Stimulated activated CD8-positive, alpha-beta memory T cell treated with anti-CD3 and anti-CD28 coated beads, Interleukin-7, amount 100 ng/mL, for 4 hours (primary cell): ENCODE measurements at places on chromosomes 7 and 10.

DNA sequence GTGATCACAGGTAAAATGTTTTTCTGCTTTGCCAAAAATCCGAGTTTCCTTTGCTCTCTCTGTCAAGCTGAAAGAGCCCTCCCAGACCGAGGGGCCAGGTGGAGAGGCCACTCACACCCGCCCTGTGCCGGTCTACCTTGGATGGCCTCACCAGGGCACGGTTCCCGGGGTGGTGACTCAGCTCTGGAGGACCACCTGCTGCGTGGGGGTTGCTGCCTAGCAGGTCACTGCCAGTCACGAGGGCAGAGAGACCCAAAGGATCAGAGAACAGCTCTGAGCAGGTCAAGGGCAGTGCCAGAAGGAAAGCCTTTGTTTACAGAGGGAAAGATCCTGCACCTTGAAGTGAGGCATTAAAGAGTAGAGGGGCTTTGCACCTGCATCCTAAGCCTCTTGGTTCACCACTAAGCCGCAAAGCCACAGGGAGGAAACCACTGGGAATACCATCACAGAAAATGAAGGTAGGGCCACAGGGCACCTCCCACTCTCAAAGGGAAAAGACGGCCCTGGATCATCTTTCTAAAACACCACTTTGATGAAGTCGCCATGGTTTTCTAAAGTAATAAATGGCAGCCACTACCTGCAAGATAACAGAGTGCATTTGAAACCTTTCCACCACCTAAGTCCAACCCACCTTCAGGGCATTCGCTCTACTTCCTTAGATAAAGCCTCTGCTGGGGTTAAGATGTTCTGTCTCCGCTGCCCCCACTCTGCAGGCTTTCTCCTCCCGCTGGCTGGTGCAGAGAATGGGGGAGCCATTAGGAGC lies 160.3 kb upstream of the KLF14 start:
- no peak for DNase-seq

DNA sequence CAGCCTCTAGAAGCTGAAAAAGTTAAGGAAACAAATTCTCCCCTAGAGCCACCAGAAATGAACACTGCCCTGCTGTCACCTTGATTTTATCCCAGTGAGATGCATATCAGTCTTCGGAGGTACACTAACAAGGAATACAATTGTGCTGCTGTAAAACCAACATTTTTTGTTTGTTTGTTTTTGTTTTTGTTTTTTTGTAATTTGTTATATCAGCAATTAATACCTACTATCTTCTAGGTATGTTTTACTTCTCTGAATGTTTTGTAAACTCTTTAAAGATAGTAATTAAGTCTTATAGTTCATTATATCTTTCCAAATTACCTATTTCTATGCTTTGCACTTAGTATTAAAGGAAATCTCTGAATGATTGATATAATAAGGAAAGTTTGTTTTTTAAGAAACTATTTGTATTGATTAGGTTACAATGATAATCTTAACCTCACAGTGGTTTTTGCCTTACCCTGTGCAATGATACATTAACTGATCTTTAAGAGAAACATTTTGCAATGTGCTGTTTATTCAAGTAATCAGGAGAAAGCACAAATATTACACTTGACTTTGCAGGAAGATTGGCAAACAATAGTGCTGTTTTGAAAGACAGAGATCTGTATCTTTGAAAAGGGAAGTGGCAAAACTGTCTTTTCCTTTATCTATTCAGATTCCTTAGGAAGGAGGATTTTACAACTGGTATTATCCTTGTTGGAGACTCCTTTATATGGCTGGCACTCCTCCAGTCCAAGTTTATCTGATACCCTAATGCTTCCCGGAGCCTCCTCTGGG lies 11.3 kb upstream of the HGF start:
- DNase-seq = no peak

DNA sequence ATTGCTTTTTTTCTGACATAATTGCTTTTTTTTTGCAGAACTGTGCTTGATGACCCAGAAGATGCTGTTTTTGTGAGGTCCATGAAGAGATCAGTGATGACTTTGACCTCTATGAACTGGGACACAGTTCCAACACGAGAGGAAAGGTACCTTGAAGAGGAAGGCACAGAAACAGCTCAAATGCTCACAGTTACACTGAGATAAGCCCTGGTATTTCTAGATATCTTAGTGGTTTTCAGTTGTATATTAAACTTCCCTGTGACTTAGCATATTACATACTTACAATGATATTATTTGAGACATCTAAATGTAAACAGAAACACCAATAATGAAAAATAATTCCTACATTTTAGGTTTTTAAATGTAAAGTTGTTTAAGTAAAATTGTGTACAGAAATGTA lies 54.7 kb downstream of the LRRC72 start:
- DNase-seq = no peak

- DNase-seq = no peak
Observed at GRCh38 chr7:31692451-31692850, 5.4 kb downstream of the PPP1R17 start.

DNA sequence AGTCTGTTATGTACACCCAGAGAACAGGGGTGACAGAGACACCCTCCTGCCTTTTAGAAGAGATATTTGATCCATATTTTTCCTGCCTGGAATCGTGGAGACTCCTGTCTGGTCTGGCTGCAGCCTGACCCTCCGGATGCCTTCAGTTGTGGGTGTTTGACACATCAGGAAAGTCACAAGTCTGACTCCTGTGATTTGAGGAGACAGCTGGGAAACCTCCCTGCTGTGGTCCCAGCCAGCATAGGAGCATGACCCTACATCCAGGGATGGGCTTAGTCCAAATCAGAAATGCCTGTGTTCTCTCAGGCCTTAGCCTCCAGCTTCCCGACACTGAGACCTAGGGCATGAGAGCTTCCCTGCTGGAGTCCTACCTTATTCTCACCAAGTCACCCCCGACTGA lies 43.4 kb downstream of the GOT1 start:
- DNase-seq = no peak

GRCh38 chr7:128203047-128203491 lies 38.0 kb upstream of the LEP start:
- no peak for DNase-seq

- no peak for DNase-seq
Observed at GRCh38 chr7:79504607-79505389, 51.3 kb upstream of the MAGI2 start.

DNA sequence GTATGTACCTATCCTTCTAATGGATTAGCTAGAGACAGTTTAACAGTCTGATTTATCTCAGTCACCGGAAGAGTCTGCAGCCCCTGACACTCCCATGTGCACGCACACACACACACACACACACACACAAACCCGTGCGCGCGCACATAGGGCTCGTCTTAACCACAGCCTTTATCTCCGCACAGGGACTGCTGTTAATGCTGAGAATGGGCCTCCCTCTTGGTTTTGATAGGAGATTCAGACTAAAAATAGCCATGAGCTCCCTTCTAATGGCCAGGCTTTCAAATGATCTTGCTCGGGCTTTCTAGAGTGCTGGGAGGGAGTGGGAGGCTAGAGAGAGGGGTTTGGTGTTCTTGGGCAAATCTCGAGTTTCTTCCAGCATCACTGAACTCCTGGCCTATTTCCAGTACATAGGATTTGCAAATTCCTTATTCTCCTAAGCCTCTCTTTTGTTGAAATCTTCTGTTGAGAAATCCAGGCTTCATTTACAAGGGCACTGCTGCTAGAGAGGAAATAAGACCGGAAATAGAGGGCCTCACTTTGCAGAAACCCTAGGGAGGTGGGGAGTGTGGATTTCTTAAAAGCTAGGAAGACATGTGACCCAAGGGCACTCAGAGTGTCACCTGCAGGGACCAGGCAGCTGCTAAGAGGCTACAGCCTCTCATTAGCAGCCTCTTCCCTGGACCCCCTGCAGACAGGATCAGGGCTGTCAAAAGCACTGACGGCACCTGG lies 2.4 kb downstream of the TMEM72 start:
- DNase-seq = no peak

GRCh38 chr10:133464582-133465031 lies 10.9 kb downstream of the SCART1 start:
- no peak for DNase-seq

GRCh38 chr7:69928621-69929020 lies 330.3 kb downstream of the AUTS2 start:
- no peak for DNase-seq

GRCh38 chr7:92644406-92645113 lies 54.4 kb upstream of the FAM133B start:
- DNase-seq = no peak

- no peak for DNase-seq
Observed at GRCh38 chr10:14023673-14024328, 306.9 kb downstream of the FRMD4A start.

- DNase-seq = no peak
Observed at GRCh38 chr10:25831080-25831479, 102.9 kb upstream of the MYO3A start.

DNA sequence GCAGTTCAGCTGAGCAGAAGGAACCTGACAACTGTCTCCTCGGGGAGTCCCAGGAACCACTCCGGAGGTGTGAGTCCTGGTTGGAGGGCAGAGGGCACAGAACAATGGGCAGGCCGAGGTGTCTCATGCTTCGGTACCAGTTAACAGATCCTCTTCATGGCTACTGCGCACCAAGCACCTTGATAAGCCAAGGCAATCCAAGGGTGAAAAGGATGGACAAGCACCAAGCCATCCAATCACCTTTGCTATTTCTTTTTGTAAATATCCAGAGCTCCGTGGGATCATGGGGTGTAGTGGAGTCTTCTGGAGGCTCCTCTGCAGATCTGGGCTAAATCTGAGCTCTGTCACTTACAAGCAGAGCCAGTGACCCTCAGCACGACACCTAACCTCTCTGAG lies 233.5 kb downstream of the WDR11 start:
- DNase-seq = no peak

DNA sequence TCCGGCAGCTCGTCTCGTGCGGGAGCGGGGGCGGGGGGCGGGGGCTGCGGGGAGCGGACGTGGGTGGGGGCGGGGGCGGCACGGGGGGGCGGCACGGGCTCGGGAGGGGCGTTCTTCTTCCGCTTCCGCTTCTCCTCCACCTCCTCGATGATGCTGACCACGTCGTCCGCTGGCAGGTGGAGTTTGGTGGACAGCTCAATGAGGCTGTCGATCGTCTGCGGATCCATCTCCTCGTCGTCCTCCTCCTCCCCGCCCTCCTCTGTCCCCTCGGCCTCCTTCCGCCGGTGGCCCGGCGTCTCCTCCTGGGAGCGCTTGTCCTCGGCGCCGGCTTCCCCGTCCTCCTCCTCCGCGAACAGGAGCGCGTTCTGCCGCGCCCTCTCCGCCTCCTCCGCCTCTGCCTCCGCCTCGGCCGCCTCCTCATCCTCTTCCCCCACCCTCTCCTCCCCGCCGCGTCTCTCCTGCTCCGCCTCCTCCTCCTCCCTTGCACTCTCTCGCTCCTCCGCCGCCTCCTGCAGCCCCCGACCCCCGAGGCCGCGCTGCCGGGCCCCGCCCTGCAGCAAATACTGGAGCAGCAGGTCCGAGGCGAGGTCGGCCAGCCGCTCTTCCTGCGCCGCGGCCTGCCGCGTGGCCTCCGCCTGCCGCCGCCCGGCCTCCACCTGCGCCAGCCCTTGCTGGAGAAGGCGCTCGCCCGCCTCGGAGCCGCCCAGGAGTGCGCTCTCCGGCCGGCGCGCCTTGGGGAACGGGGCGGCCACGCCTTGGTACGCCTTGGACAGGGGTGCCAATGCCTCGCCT lies 1.9 kb downstream of the VGF start:
- DNase-seq = no peak

DNA sequence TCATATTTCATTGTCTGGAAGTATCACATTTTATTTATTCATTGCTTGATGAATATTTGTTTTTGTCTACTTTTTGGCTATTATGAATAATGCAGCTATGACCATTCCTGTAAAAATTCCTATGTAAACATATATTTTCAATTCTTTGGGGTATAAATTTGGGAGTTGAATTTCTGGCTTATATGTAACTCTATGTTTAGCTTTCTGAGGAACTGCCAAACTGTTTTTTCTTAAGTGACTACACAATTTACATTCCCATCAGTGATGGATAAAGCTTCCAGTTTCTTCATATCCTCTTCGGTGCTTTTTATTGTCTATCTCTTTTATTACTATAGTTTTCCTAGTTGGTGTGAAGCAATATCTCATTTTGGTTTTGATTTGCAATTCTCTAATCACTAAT lies 115.6 kb upstream of the CXCL12 start:
- no peak for DNase-seq

- no peak for DNase-seq
Observed at GRCh38 chr7:1851721-1852516, 181.8 kb downstream of the ELFN1 start.
